ENCODE measurements at places on chromosomes 12 and 14.

DNA sequence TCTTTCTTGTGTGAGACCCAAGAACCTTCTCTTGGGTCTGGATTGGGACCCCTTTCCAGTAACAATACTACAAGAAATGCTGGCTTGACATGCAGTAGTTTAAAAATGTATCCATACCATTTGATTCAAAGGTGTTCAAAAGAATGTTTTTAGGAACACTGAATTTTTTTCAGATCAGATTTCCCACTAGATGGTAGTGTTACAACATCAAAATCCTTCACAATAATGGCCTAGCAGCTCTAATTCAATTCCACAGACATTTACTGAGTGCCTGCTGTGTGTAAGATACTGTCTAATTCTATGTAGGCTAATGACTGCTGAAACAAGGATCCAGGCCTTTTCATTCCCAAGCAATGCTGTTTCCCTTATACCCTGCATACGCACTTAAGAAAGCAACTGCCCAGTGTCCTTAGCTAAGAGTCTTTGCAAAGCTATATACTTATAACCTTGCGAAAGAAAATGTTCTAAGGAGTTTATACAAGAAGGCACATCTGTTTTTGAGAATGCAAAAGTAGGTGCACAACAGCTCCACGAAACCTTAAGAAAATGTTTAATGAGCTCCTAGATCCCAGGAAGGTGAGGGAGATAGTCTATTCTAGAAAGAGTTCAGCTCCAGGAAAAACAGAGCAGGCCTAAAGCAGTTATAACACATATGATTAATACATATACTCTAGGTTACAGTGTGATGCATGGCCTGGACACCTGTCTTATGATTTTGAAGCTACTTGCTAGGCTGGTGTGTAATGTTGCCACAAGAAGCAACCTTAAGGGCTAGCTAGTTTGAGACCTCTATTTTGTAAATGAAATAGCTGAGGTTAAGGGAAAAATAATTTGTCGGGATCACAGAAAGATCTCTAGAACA, 50.9 kb upstream of the PKP2 start:
- no peak for DNase-seq

GRCh38 chr12:57518176-57518919, 2.0 kb downstream of the DDIT3 start:
- no peak for DNase-seq

- no peak for DNase-seq
Observed at GRCh38 chr12:81723361-81723760, 35.8 kb downstream of the PPFIA2 start.

- no peak for DNase-seq
Observed at GRCh38 chr12:54133772-54134375, 54.9 kb downstream of the SMUG1 start.

- DNase-seq: peak; percentile 45
Observed at GRCh38 chr14:65180725-65181025, 78.4 kb upstream of the MAX start.

DNA sequence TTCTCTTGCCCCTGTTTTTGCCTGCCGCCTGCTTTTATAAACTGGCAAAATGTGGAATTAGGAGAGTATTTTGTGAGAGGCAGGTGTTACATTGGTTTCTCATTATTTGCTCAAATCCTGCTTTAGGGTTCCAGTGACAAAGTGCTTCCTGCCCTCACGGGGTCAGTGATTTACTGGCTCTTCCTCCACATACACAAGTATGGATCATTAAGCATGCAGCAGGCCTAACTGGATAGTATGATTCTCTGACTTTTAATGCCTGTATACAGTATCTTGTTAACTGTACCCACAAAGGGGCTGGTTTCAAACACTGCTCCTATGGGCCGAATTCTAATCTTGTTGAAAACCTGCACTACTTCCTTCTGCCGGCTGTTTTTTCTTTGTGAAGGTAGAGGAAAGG, 63.2 kb downstream of the PTCSC3 start:
- DNase-seq: no peak

DNA sequence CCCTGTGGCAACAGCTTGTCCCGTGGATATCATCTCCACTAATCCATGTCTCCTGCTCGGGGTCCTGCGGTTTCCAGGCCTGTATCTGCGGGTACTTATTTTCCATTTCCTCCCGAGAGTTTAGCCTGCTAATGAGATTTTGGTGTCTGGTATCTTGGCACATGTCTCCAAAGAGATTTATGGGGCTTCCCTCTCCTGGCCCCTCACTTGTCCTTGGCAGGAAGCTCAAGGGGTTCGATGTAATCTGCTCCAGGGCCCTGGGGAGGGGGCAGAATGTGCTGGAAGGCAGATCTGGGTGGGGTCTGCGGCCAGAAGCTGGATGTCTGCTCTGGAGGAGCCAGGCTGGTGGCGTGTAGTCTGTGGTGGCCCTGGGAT, 85.7 kb downstream of the KIF26A start:
- no peak for DNase-seq

All from GM12865 (cell line).